ENCODE measurements at places on chromosomes 16 and 17. TPM values are rescaled to one million over a fixed set of nuclear protein-coding genes. Genes with fewer than 3 reads are reported as not detected.

OR1F1 gene
- total RNA-seq, result not detected

OR3A3 gene
- total RNA-seq, result not detected

CDH15 gene
- 124 TPM for total RNA-seq

HEATR9 gene
- total RNA-seq, result not detected

SLC16A6 gene
- 1.0 TPM for total RNA-seq

CD68 gene
- 4.2 TPM for total RNA-seq

CHD3 gene
- 76.2 TPM for total RNA-seq

SHISA6 gene
- total RNA-seq, result 2.1 TPM

TSNAXIP1 gene
- total RNA-seq, result 0.52 TPM

PPP1R27 gene
- total RNA-seq, result 35.0 TPM

SPATA22 gene
- 2.1 TPM for total RNA-seq

NOXO1 gene
- total RNA-seq, result 1.6 TPM

KRTAP16-1 gene
- not detected for total RNA-seq

SLX1B gene
- 2.6 TPM for total RNA-seq

TP53TG3B gene
- total RNA-seq, result not detected

TLCD3A gene
- 14.6 TPM for total RNA-seq

FOXJ1 gene
- total RNA-seq, result under 0.01 TPM

SLC13A2 gene
- total RNA-seq, result not detected

AOC3 gene
- 16.2 TPM for total RNA-seq

MSI2 gene
- 20.4 TPM for total RNA-seq

DOC2A gene
- total RNA-seq, result 0.52 TPM

KIF2B gene
- not detected for total RNA-seq

KRT27 gene
- not detected for total RNA-seq

NPIPA8 gene
- total RNA-seq, result 1.0 TPM

LUC7L gene
- 38.1 TPM for total RNA-seq

TMEM98 gene
- 27.1 TPM for total RNA-seq

CD300LB gene
- total RNA-seq, result not detected

HNF1B gene
- not detected for total RNA-seq

TNFRSF17 gene
- not detected for total RNA-seq

CNTD1 gene
- total RNA-seq, result 1.0 TPM

KRT25 gene
- not detected for total RNA-seq

SNAI3 gene
- total RNA-seq, result 8.4 TPM

PIGS gene
- total RNA-seq, result 19.3 TPM

GAS7 gene
- total RNA-seq, result 58.5 TPM

KCNJ18 gene
- not detected for total RNA-seq

MIF4GD gene
- total RNA-seq, result 7.8 TPM

HOXB4 gene
- 1.0 TPM for total RNA-seq

NTN1 gene
- 6.8 TPM for total RNA-seq

MYH8 gene
- total RNA-seq, result 3,493 TPM

PHOSPHO1 gene
- total RNA-seq, result 13.6 TPM

HSD17B2 gene
- not detected for total RNA-seq

Measured in skeletal muscle tissue (tissue), 5 donors.